ENCODE measurements at places on chromosomes 6 and 20.
A peak's percentile ranks its signal among the peaks of the same experiment; 100 is the strongest.

GRCh38 chr6:38632490-38632889 is 7.2 kb downstream of the BTBD9 start:
- no peak for DNase-seq

DNA sequence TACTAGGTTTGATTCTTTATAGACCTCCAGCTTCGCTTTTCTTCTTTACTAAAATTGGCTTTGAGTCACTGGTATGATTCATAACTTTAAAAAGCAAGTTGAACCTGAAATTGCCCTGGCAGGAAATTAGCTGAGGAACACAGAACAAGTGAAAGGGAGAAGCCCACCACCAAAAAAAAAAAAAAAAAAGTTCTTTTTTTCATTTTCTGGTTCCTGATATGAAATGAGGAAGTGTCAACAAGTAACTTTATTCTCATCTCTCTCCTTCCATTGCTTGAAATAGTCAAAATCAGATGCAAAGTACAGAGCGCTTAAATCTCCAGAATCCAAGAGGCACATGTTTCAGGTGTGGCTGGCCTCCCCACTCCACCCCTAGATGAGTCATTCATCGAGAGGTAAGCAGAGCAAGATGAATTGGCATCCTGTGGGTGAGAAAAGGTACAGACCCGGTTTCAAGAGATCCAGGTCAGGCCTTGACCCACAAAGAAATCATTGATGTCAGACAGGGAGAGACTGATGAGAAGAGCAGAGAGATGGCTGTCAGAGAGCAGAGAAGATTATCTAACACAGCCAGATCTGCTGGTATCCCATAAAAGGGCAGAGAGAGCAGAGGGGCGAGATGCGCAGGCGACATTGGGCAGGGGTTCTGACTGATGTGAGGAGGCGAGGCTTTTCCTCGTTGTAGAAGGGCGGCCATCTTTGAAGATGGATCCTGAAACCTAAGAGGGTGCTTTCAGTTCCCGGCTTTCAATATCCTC is 54.8 kb upstream of the MBOAT1 start:
- DNase-seq = no peak

GRCh38 chr20:21155268-21155667 is 29.4 kb downstream of the KIZ start:
- DNase-seq = no peak

DNA sequence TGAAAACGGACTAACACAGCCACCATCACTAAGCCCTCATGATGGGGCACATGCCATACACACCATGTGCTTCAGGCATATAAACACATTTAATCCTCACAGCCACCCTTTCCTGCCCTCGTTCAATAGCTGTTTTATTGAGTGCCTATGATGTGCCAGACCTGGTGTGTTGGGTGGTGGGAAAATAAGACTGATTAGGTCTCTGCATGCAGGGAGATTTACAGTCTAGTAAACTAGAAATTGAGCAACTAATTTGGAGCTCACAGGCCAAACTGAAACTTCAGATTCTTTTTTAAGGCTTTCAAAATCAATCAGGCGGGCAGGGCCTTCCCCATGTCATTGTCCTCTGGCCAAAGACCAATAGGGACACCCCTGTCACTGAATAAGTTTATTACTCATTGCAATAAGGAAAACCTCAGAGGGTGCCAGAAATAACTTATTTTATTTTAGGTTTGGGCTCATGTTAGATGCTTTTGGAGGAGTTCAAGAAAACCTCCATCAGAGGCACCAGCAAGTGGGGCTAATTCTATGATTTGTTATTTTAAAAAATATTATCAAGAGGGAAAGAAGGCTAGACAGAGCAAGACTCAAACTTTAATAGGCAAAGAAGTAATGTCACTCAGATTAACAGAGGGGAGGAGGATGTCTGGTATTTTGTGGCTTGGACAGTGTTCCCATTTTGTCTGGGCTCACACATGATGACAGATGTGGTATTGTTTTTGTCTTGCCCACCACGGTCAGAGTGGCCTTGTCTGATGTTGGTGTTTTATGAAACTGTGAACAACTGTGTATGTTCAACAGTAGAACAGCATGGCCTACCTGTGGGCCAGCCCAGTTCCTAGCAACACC is 12.0 kb downstream of the ZFP64 start:
- DNase-seq = peak; percentile 83

DNA sequence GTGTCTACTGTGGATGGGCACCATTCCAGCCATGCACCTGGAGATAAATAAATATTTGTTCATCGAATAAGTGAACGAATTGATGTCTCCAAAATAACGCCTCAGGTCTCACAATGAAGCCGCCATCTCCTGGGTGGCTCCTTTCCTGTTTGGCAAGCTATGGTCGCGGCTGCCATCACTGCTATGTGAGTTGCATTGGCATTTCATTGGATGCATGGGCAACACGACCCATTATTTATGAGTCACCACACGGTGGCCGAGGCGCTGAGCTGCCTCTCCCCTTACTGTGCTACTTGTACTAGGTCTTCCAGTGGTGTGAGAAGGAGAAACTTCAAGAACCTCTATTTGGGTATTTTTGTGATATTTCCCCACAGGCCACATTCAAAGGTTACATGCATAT is 21.3 kb upstream of the PDE10A start:
- no peak for DNase-seq

GRCh38 chr6:39516471-39516870 is 194.0 kb upstream of the KCNK16 start:
- no peak for DNase-seq

DNA sequence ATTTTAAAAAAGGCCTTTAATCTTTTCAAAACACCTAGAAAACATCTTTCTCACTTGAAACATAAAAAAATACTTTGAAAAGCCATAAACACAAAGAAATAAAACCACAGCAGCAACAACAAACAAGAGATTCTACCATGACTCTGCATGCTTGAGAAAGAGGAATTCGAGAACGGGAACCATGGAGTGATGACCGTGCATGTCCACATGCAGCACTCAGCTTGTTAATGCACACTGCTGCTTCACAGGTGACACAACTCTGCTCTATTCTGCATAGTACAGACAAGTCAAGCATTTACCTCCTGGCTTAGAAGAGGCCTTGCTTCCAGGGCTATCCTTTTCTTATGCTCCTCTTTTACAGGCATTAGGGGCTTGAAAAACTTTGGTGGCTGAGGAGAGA is 64.9 kb upstream of the NUP153 start:
- DNase-seq = no peak

Data from GM13976 (cell line).